ENCODE measurements at places on chromosomes 2 and 18. TPM values are rescaled to one million over a fixed set of nuclear protein-coding genes. Genes with fewer than 3 reads are reported as not detected.

DNA sequence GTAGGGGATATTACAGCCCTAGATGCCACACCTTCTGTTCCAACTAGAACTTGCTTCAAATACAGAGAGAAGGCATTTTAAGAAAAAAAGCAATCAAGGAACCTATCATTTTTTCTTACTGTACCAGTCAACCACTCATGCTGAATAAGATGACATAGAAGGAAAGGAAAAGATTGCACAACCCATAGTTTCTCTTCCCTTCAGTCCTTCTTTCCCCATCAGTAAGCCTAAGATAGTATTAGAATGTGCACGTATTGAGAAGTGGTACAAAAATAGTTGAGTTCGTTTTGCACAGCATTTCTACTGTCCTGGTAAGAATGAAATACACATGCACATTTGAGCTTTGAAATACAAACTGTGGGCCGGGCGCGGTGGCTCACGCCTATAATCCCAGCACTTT, 27.0 kb upstream of the HK2 start:
- DNase-seq, result no peak

GRCh38 chr2:210557721-210558120, 1.3 kb downstream of the CPS1 start:
- no peak for DNase-seq

DNA sequence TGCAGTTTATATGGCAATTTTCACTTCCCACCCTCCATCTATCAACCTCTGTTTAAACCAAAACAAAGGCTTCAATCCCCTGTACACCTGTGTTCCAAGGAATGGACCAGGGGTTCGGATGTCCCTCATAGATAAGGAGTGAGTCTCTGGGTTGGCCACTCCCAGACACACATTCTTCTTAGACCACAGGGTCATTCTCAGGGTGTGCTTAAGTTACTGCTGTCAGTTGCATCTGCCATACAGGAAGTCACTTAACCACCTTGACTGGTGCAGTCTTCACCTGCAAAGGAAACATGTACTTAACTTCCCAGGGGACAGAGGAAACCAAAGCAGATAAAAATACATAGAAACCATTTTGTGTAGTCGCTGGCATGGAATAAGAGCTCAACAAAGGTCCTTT, 151.0 kb upstream of the NDUFV2 start:
- DNase-seq, result no peak

DNA sequence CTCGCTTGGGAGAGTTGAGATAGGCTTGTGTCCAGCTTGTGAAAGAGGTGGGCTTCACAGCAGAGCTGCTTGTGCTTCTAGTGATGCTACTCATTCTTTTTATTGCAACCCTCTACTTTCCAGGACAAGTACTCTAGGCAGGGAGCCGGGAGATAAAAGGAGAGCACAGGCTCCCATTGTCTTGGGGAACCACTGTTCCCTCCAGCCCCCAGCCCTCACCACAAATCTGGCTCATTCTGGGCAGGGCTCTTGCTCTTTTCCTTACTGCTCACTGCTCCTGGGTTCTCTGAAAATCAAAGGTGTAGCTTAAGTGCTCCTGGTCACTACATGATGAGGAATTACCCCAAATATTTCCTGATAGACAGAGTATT, 81.4 kb downstream of the CABYR start:
- DNase-seq, result no peak

- DNase-seq, result no peak
Measured at GRCh38 chr2:224586127-224586695, 1.0 kb upstream of the CUL3 start.

The DTNA gene
- 208 TPM for total RNA-seq
